ENCODE measurements at places on chromosomes 1 and 21.

GRCh38 chr1:162303004-162303344 lies 73.7 kb downstream of the SPATA46 start:
- DNase-seq, result no peak

- DNase-seq, result no peak
Observed at GRCh38 chr1:9153152-9153551, 24.2 kb upstream of the GPR157 start.

GRCh38 chr1:205630241-205630640 lies 1.6 kb downstream of the ELK4 start:
- peak; percentile 31 for DNase-seq

- DNase-seq, result no peak
Observed at GRCh38 chr1:41319106-41319755, 42.0 kb upstream of the FOXO6 start.

DNA sequence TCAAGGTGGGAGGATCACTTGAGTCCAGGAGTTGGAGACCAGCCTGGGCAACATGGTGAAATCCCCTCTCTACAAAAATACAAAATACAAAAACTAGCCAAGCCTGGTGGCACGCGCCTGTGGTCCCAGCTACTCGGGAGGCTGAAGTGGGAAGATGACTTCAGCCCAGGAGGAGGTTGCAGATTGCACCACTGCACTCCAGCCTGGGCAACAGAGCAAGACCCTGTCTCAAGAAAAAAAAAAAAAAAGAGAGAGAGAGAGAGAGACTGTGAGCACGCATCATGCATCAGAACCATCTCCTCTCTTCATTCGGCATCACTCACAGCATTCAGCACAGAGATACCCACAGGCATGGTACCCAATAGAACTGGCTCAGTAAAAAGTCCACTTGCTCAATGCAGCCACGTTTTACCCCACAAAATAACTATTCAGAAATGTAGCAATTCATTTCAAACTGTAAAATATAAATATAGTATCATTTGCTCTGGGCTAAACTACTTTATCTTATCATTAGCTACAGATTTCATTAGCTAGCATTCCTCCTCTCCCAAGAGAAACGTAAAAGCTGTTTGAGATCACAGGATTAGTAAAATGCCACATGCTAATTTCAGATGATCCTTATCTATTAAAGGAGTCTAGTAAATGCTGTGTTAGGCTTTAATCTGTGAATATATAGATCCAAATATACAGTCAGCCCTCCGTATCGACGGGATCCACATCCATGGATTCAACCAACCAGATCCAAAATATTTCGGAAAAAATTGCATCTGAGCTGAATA lies 11.7 kb downstream of the LBR start:
- DNase-seq, result no peak

- DNase-seq, result no peak
Observed at GRCh38 chr1:234683127-234683860, 73.3 kb upstream of the IRF2BP2 start.

- no peak for DNase-seq
Observed at GRCh38 chr1:11989669-11990068, 9.4 kb downstream of the MFN2 start.

DNA sequence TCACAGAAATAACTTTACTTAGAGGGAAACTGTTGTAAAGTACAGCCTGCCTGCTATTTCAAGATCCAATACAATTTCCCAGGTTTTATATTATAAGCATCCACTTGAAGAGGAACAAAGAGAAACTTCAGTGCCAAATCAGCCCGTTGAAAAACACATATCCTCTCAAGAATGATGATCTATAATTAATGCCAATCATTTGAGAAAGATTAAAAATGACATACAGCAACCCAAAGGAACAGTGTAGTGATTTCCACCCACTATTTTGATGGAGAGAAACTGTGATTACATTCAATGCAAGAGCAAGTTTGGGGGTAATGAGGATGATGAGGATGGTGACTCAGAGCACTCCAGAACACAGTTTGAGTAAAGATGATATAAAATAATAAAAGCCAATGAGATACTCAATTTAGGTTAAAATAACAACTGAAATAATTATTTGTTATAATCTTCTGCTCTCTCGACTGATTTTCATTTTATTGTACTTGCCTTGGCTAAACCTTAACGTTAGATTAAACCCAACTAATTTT lies 715.5 kb downstream of the NCAM2 start:
- no peak for DNase-seq

DNA sequence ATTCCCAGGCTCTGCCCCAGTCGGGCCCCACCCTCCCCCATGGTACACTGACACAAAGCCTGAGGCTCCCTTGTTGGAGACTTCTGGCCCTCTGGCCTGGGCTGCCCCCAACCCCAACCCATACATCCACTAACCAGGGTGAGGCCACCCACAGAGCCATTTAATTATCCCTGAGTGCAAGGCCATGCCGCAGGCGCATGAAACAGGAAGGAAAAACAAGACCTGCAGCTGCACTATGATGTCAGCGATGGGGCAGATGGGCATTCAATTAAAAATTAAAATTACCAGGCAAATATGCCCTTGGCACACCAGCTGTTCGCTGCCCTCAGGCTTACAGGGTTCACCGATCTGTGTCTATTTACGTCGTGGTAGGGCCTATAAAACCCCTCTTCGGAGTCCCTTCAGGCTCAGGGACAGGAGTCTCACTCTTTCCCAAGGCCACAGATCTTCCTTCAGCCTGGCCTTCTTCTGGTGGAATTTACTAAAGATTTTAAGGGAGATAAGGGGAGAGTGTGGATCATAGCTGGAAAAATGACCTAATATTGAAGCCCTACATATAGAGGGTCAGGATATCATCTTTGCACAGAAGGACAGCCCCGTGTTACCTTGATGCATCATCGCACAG lies 29.6 kb upstream of the RGS16 start:
- DNase-seq, result peak; percentile 51

DNA sequence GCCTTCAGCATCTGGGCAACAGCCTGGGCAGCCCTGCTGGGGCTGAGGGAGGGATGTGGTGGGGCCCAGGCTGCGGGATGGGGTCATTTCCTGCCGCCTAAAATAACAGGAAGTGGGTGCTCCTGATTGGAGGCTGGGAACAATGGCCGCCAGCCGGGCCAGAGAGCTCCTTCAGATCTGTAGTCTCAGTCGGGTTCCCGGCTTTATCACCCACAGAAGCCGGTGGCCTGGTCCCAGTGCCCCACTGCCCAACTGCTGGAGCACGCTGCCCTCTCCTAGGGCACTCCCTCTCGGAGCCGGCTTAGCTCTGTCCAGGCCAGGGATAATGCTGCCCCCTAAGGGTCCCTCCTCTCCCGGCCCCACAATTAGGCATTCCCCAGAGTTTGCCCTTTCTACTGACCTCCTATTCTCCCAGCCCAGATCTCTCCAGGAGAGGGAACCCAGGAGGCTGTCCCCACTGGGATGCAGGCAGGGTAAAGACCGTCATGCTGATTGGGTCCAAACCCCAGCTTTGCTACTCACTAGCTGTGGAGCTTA lies 5.1 kb downstream of the MAP7D1 start:
- peak; percentile 46 for DNase-seq

GRCh38 chr1:111600886-111601386 lies 18.7 kb upstream of the RAP1A start:
- no peak for DNase-seq

DNA sequence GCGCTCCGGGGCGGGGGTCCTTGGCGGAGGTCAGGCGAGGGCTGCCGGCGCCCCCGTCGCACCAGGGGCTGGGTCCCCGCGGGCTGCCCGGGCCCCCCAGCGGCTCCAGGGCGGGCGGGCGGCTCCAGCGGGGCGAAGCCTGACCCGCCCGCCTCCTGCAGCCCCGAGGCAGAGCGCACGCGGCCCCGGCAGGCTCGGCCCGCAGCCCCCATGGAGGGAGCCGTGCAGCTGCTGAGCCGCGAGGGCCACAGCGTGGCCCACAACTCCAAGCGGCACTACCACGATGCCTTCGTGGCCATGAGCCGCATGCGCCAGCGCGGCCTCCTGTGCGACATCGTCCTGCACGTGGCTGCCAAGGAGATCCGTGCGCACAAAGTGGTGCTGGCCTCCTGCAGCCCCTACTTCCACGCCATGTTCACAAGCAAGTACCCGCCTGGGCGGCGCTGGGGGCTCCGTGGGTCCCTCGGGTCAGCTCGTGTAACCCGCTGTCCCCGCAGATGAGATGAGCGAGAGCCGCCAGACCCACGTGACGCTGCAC lies 817 bp downstream of the KLHL17 start:
- DNase-seq, result no peak

- peak; percentile 67 for DNase-seq
Observed at GRCh38 chr1:100038660-100039287, 69.0 kb downstream of the SLC35A3 start.
